ENCODE measurements at places on chromosomes 12 and 14.

DNA sequence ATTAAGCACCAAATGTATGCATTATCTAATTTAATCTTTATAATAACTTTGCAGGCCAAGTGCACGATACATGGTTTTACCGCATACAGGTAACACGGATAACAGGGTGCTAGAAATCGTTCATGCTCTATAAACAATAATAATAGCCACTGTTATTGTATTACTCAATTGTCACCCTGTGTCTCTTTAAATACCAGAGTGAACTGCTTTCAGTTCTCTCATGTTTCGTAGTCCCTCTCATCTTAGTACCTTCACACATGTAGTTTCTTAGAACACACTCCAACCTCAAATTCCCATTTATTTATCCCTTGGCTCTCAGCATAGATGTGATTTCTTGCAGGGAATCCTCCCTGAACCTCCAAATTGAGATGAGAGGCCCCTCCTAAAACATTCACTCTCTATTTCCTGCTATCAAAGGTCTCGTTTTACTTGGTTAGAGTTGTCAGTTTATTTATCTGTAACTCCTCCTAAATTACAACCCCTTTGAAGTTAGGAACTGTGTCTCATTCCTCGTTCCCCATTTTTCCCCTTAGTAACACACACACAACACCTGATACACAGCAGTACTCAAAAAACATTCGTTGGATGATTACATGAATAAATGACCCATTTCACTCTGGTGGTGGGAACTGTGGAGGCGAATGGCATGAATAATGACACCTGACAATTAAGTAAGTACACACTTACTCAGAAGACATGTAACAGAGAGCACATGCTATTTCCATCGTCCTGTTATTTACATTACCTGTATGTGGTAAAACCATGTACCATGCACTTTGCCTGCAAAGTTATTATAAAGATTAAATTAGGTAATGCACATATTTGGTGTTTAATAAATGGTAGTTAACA, 134.6 kb downstream of the BTG1 start:
- DNase-seq = no peak

DNA sequence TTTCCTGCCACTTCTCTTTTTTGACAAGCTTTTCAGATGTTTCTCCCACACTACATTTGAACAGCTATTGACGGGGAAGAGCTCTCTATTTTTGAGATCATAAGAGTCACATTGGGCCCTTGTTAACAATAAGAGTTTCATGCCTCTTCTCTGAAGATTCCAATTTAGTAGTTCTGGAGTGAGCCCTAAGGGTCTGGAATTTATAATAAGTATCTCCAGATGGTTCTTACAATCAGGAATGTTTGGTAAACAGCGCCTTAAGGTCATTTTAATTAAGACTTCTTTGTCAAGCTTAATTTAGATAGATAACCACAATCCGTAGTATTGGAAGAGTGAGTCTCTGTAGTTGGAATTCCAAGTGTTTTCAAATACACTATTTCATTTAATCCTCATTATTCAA, 60.6 kb upstream of the HECTD1 start:
- DNase-seq = no peak

- no peak for DNase-seq
These were observed 8.3 kb downstream of the ALG10B start for GRCh38 chr12:38324912-38325311.

GRCh38 chr12:94074980-94075629, 73.3 kb upstream of the PLXNC1 start:
- no peak for DNase-seq

- DNase-seq = no peak
These were observed 51.2 kb downstream of the TESC start for GRCh38 chr12:117047810-117048584.

DNA sequence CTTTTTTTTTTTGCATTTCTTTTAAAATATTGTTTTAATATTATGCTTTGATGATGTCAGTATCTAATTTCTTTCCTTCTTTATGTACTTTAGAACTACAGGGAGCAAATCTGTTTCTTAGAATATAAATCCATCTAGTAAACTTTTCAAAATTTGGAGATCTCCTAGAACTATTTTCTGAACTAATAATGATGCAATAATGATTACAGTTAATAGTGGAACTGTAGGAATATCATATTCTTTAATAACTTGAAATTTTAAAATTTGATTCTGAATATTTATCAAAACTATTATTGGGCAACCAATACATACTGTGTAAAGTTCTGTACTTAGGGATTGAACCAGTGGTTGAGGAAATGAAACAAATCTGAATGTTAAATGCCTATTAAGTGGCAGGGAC, 23.1 kb upstream of the PMCH start:
- no peak for DNase-seq

DNA sequence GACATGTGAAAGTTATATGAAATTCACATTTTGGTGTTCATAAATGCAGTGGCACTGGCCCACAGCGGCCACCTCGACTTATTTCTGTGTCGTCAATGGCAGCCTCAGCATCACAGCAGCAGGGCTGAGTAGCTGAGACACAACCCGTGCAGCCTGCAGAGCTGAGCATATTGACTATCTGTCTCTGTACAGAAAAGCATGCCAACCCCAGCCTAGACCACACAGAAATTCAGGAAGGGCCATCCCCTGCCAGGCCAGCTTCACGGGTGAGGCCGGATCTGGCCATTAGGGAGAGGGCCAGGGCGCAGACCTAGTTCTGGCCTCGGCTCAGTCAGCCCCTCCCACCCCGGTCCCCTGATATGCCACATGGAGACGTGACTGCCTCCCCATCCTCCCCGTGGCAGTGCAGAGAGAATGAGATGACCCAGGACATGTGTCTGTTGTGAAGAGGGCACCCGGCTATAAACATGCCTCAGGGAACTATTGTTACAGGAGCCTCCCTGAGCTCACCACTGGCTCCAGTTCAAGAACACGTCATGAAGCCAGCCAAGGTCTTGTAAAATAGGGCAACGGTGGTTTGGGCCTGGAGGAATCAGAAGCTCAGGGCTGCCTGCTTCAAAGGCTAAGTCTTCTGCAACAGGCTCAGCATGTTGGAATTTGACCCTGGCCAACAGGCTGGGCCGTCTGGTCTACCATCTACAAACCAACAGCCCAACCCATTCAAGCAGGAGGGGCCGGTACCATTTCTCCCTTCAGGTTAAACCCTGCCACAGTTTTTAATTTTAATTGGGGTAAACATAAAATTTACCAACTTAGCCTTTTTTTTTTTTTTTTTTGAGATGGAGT, 25.5 kb downstream of the SCARB1 start:
- peak; percentile 90 for DNase-seq

GRCh38 chr12:67388331-67389138, 119.4 kb downstream of the CAND1 start:
- DNase-seq = no peak

- DNase-seq = no peak
These were observed 278.4 kb upstream of the ATXN7L3B start for GRCh38 chr12:74259199-74259598.

DNA sequence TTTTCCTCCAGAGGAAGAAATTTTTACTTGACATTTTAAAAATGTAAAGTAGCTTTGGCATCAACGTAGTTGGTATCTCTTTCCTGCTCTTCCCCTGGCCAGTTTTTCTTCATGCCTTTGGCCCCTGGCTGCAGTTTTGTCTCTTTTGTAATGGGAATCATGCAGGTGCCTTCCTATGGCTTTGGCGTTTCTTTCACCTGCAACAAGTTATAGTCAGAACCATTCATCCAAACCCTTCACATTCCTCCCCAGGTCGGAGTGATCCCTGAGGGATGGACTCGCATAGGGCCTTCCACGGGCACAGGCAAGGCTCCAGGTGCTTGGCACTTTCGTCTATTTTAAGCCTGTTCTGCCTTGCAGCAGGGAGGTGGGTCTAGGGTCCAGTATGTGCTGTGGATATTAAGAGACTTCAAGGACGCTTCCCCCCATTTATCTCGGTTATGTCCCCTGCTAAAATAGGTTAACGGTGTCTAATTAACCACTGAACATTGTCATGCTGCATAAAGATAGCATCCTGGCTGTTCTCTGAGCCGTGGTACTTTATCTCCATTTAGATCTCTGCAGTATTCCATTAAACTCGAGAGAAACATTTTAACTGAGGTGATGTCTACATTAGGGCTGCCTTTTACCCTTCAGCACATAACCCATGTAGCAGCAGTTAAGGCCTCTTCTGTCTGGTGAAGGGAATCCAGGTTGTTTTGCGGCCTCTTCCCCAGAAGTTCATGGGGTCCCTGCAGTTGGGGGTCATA, 66.3 kb downstream of the IFT43 start:
- DNase-seq = no peak

GRCh38 chr14:50675597-50675996, 7.5 kb upstream of the SAV1 start:
- DNase-seq = no peak

DNA sequence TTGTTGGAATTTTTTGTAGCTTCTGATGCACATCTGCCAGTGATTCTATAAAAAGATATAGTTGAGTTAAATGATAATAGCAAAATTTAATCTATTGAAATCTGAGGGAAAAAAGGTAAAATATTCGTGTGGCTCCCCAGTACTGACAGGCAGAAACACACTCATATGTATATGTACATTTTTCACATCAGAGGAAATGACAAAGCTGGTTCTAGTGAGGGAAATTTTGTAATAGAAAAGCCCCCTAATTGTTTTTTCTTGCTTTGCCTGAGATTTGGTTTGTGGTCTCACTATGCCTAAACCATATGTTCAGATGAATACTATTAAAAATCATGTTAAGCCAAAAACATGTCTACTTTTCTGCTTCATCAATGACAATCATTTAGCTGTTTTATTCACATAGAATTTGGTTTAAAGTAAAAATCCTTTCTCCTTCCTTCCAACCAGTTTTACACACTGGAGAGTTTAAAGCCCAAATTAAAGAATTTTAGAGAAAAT, 203.5 kb downstream of the ANO6 start:
- DNase-seq = no peak

DNA sequence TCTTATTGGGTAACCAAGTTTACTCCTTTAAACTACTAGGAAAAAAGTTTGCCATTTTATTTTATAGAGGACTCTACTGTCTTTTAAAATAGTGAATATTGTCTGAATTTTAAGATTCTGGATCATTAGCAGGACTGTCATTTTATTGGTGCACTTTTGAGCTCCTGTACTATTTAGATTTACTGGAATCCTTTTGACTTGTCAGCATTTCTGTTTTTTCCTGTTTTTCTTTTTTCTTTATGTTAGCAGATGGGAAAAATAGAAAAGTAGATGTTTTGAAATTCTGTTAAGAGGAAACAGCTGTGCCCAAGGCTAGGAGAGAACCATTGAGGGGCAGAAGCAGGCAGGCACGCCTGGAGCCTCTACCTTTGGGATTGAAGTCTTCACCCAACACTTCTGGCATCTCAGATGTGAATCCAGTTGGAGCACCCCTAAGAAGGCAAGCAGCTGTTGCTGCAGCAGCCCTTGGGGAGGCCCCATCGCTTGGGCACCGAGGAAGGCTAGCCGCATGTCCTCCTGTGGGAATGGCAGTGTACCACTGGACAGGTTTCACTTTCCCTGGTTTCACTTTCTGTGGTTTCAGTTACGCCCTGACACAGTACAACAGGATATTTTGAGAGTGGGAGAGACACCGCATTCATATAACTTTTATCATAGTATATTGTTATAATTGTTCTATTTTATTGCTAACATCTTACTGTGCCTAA, 11.5 kb downstream of the RIMKLB start:
- no peak for DNase-seq

- DNase-seq = peak; percentile 47
These were observed 93.9 kb upstream of the EVL start for GRCh38 chr14:99971087-99971940.

GRCh38 chr14:95497561-95498011, 18.9 kb downstream of the SYNE3 start:
- no peak for DNase-seq

DNA sequence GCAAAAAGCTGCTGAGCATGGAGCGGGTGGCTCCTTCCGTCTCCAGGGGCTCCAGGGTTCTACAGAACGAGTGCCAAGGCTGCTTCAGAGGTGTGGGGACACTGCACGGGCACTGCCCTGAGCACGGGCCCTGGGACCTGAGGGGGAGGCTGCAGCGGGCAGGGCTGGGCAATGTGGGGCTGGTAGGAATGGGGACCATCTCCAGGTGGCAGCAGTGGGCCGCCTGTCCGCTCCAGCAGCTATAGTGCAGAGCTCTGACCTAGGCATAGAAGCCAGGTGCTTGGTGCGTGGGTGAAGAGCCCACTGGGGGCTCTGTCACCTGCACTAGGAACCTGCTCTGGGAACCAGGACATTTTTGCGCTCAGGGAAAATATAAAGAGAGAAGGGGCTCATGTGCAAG, 22.3 kb downstream of the HDAC7 start:
- no peak for DNase-seq

GRCh38 chr12:49345825-49346658, 646 bp upstream of the DNAJC22 start:
- DNase-seq = no peak

DNA sequence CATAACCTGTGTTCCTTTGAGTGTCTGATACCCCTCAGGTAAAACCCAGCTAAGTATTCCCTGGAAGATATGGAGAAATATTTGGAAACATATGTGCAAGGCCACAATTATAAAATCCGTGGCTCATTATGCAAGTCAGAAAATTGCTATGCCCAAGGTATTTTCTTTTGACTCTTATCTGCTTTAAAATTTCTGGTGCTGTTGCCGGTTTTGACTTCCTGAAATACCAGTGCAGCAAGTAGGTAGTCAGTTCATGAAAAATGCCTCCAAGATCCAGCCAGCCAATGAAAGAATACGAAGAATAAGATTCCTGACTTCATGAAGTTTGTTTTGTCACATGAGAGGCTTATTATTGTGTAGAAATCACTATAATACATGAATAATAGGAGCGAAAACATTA, 20.2 kb upstream of the FUT8 start:
- no peak for DNase-seq

GRCh38 chr12:57031138-57031725, 14.9 kb upstream of the TAC3 start:
- peak; percentile 88 for DNase-seq

DNA sequence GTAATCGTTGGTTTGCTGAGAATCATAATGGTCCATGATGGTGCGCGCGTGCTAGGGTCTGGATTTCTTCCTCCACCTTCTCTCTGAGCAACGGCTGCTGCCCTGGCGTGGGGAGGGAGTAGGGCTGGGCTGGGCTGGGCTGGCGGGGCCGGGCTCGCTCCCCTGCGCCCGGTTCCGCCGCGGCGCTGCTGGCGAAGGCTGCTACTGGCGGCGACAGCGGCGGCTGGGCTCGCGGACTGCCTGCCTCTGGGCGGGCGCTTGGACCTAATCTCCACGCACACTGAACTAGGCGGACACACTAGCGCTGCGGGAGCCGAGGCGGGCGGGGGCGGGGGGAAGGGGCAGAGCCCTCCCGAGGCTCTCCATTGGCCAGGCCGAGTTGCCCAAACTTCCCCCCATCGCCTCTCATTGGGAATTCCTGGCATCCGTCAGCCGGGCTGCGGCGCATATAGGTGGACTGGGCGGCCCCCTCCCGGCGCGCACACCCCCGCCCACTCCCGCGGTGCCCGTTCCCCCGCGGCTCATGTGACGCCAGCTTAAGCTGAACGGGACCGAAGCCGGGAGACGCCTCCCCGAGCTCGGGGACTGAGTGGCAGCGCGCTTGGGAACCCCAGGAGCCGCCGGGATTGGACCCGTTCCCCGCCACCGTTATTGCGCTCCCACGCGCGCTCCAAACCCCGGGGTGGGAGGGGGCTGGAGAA, at the start of gene ACTN1:
Gene ACTN1 (minus strand): TSS at position 282 of the 701 bp plus-strand sequence. CDS start 246 bp downstream, at position 36.
- peak; percentile 93 for DNase-seq

- DNase-seq = peak; percentile 36
These were observed 213.6 kb downstream of the DAD1 start for GRCh38 chr14:22375321-22375930.

- DNase-seq = peak; percentile 80
These were observed at the start of gene CALM1 for GRCh38 chr14:90396341-90397339. Gene CALM1 (plus strand): TSS chr14:90397029. CDS start chr14:90397231, 202 bp downstream.
